ENCODE measurements at places on chromosomes 12 and 14.

DNA sequence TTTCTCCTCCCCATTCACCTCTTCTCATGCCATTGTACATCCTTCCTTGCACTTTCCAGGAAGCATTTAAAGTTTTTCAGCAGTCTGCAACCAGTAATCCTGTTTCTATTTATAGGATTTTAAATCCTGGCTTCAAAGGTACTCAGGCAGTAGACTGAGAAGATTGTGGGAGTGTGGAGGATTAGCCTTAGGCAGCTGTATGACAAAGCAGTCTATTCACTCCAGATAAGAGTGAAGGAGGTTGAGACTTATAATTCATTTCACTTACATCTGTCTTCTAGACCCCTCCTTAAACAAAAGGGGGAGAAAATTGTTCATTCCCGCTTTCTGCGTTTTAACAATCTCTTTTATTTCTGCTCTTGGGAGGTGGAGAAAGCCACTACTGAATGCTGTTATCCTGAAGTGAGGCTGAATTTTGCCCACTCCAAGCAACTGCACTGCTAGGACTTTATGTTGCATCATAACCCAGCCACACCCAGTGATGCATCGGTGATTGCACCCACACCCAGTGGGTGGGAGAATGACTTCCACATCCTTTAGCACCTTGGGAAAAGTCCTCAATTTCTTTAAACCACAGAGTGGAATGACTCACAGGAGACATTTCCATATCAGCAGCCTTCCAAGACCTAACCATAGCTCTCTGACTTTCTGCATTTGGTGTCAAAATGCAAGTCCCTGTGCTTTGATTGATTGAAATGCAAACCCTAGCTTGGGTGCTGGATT lies 382.5 kb upstream of the ATP2B1 start:
- no peak for DNase-seq

DNA sequence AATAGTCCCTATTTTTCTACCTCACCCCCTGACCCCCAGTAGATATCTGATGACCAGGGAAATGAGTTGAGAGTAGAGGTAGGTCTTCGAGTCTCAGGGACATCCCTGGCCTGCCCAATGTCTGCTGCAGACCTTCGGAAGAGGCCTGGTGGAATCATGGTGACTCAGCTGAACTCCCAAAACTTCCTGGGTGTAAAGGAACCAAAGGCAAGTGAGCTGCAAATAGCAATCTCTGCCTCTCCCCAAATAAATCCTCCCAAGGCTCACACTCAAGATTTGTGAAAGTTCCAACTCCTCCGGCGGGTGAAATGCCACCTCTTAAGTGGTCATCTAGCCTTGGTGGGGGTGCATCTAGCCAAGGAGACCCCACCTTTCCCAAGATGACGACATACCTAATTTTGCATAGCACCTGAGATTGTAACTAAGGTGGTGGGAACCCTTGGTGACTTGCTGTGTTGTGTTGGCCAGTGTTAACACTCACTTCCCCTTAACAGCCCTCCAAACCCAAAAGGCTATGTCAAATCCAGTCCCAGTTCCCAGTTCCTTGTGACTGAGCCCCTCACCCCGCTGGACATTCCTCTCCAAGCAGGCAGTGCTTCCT lies 6.3 kb downstream of the ZFP36L1 start:
- DNase-seq = no peak

DNA sequence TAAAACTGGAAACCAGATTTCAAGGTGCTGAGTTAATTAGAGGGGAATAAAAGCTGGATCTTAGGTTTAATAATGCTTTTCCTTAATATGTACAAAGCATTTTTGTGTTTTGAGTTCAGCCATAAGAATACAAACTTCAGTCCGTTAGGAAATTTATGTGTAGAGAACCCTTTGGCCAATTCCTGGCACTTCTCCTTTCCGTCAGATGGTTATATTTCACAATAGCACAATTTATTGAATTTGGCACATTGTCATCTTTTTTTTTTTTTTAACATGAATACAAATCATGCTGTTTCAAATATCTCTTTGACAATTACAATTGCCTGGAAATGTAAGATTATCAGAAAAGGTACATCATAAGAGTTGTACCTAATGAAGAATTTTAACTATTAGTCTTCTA lies 56.2 kb upstream of the DDHD1 start:
- no peak for DNase-seq

GRCh38 chr14:68598089-68598488 lies 194.8 kb downstream of the ZFP36L1 start:
- no peak for DNase-seq

GRCh38 chr12:106866426-106867080 lies 89.2 kb upstream of the TMEM263 start:
- no peak for DNase-seq

Data from stimulated activated CD4-positive, alpha-beta T cell treated with anti-CD3 and anti-CD28 coated beads, TNF-alpha, amount 100 ng/mL, for 1 hour (primary cell).